ENCODE measurements at places on chromosomes 7 and 10.
A peak's percentile ranks its signal among the peaks of the same experiment; 100 is the strongest.

DNA sequence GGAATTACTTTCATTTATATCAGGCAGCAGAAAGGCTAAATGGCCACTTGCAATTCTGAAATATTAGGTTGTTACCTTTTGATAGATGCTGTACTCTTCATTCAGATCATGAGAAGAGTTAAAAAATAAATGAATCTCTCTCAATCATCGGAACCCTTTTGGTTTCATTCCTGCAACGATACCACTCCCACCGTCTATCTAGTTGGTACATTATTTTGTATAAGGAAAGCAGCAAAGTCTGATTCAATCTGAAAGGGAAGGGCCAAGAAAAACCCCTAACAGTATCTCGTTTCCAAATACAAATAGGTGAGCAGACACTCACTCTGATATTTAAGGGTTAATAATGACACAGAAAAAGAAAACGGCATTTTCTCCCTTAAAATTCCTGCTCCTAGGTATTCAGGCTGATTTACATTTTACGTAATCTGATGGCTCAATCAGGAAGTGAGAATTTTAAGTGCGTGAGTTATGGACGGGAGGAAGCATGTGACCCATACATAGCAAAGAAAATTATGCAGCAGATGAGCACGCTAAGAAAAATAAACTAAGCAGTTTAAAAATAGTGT, 209.4 kb upstream of the KLF14 start:
- peak; percentile 22 for DNase-seq

DNA sequence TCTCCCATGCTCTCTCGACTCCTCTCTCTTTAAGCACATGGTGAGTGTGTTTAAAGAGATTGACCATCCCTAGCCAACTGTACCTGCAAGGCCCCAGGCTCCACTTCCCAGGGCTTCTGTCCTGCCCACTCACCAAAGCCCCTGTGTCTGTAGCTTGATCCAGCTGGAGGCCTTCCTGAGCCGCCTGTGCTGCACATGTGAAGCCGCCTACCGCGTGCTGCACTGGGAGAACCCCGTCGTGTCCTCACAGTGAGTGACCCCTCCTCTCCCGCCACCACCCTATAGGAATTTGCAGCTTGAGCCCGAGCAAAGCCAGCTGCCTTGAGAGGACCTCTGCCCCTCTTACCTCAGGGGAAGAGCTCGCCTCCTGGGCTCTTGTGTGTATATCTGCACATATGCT, 11.2 kb downstream of the ZFYVE27 start:
- DNase-seq, result no peak

- no peak for DNase-seq
Measured at GRCh38 chr7:133275446-133276095, 22.7 kb downstream of the EXOC4 start.

GRCh38 chr7:158388928-158389327, 198.7 kb downstream of the PTPRN2 start:
- no peak for DNase-seq

DNA sequence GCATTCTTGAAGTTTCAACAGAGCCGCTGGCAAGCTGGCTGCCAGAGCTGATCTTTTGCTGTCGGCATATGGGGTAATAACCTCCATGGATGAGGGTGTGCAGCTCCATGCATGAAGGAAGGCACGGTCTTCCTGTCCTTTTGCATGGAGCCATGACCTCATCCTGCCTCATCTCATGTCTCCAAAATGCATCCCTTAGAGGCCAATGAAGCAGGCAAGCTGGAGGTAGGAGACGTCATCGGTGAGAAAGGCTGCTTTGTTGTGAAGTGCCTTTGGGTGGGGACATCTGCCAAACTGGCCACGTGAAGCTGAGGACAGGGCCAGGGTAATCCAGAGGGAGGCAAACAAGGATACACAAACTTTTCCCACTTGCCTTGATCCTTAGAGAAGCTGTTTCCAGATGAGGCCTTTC, 161.5 kb upstream of the TBX20 start:
- no peak for DNase-seq

GRCh38 chr10:62831346-62831745, 15.2 kb upstream of the EGR2 start:
- no peak for DNase-seq

GRCh38 chr7:130899638-130900401, 165.8 kb upstream of the KLF14 start:
- no peak for DNase-seq

DNA sequence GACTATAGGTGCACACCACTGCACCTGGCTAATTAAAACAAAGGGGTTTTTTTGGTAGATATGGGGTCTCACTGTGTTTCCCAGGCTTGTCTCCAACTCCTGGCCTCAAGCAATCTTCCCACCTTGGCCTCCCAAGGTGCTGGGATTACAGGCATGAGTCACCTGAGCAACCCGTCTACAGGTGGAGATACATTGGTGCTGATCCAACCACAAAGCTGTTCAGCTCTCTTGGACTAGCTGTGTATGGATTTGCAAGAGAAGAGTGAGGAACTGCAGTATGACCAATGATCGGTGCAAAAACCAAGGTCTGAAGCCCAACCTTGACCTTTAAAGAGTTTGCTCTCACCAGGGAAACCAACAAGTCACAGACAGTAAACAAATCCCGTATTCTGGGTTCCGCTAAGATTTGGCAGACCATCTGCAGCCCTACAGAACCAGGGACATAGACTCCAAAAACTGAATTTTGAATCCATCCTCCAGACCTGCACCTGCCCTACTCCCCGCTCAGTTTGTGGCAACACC, 18.9 kb downstream of the EPHB4 start:
- no peak for DNase-seq

GRCh38 chr10:13592306-13592705, 5.5 kb downstream of the PRPF18 start:
- no peak for DNase-seq

GRCh38 chr7:44978511-44979366, at the start of gene MYO1G:
MYO1G (minus strand) TSS chr7:44979015; CDS start chr7:44978961, 54 bp downstream.
- no peak for DNase-seq

DNA sequence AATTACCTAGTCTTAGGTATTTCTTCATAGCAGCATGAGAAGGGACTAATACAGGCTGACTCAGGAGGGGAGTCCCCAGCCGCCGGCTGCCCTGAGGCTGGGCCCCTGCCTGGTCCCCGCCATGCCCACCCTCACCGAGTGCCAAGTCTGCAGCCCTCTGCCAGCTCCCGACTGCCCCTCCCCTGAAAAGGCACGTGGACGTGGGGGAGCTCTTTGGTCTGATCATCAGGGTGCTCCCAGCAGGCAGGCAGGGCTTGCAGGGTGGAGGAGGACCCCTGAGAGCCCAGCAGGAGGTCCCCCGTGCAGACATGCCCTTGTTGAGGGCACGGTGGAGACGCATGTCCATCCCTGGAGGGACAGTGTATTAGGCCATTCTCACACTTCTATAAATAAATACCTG, 110.9 kb downstream of the UNCX start:
- DNase-seq, result no peak

DNA sequence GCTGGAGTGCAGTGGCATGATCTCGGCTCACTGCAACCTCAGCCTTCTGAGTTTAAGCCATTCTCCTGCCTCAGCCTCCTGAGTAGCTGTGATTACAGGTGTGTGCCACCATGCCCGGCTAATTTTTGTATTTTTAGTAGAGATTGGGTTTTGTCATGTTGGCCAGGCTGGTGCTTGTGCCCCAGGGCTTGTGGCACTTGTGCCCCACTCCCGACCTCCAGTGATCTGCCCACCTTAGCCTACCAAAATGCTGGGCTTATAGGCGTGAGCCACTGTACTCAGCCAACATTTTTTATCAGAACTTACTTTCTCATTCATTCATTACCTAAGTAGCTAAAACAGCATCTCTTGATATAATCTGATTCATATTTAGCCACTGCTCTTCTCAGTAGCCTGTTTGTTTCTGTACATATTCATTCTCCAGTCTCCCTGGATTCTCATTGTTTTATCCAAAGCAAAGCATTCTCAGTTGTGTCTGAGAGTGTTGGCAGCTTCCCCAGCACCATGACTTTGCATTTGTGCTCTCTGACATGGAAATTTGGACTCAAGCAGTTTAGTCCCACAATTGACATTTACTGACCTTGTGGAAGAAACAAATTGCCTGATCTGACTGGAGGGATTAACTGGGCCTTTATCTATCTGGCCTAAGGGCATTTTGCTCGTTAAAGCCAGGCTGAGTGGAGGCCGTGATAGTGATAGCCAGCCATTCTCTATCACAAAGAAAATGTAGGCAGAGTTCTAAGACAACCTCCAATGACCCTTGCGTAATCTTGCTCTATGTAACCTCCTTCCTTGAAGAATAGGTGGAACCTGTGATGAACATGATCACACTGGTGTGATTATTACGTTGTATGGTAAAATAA, 44.9 kb downstream of the AKR1B15 start:
- DNase-seq, result no peak

- DNase-seq, result no peak
Measured at GRCh38 chr10:73923935-73924598, 13.1 kb downstream of the PLAU start.

GRCh38 chr7:152674860-152675758, 832 bp downstream of the XRCC2 start:
- peak; percentile 35 for DNase-seq

DNA sequence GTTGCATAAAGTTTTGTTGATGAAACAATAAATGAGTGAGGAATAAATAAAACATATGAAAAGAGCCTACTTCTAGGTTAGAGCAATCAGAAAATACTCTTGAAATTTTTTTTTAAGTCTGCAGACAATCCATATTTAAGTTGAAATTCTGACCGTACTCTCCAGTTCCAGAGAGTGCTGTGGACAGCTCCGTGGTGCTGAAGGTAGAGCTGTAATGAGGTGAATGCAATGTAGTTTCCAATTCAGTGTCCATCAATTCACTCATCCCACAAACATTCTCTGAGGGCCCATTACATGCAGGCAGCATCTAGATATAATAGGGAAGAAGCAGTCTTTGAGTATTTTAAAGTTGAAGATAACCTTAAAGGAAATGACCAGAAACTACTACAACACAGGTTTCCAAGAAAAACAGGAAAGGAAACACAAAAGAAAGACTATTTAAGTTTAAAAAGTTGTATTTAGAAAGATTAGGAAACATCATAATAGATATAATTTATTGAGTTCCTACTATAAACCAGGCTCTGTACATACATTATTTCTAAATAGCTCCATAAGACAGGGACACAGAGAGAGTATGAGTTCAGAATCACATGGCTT, 44.0 kb upstream of the CRTAC1 start:
- no peak for DNase-seq

- DNase-seq, result no peak
Measured at GRCh38 chr10:29956335-29956924, 103.0 kb downstream of the JCAD start.

DNA sequence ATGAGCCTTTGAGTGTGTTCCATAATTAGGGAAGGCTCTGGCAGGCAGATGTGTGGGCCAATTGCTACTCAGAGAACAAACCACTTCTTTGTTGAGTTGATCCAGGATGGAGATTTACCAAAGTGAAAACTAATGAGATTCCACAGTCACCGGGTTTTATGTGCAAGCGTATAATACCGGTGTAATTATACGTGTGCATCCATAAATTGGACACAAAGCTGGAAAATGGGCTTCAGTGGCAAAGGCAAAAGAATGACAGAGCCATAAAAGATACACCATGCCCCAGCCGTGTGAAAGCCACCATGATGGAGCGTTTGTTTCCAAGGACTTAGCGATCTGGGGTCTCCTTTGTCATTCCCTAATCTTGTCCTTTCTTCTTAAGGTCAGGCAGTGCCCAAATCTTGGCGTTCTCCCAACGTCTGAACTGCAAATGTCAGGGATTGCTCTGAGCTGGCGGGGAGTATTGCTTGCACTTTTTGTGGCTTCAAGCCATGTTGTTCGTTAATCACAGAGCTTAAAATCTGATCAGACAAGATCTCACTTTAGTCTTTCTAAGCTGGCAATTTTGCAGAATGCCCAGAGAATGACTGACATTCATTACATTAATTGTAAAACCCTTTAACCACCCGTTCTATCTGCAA, 70.1 kb downstream of the NPTX2 start:
- DNase-seq, result peak; percentile 8

GRCh38 chr10:67297637-67298181, 371.9 kb downstream of the LRRTM3 start:
- DNase-seq, result no peak

DNA sequence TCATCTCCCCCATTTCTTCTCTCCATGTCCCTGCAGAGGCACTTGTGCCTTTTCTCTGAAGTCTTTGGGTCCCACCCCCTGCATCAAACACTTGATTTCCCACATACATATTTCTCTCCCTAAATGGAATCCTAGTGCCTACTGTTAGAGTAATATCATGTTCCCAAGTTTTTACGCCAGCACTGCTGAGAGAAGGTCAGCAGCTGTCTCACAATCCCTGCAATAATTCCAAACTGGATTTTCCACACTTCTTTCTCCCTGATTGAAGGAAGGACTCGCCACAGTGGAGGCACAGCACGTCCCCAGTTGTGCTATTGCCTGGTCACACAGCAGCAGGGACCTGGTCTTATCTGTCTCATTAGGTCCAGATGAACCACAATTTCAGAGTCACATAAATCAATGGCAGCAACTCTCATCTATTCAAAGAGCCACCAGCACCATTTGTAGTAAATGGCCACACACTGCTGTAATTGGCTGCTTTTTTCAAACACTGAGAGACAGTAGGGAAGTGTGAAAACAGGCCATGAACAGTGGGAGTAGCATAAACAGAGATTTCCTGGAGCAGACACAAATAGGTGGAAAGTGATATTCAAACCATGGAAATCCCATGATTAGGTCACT, 605.5 kb downstream of the XPNPEP1 start:
- no peak for DNase-seq

DNA sequence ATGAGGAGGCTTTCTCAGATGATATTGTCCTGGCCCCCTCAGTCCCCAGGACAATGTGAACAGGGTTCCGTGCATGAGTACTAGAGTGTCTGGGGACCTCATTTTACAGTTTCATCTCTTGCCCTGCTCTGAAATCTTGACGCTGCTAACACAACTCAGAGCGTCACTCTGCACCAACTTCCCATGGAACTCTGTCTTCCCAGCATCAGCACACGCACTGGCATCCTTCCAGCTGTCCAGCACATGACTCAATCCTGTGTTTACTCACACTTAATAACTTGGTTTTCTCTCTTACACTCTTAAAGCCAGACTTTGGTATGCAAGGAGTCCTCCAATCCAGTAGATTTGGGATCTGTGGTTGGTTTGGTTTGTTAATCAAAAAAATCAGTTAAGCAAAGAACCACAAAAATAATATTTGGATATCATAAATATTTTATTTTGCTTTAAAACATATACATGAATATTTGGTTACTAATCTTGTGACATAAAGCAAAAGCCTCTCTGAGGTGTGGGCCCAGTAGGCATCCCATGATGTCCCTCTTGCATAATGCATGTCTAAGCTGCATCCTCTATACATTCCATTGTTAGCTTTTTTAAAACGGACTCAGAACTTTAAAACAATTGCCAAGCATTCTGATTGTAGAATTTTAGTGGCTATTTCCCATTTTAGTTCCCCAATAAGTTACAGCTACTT, 131.0 kb downstream of the CXCL12 start:
- peak; percentile 64 for DNase-seq

GRCh38 chr7:31307972-31308371, 32.6 kb downstream of the NEUROD6 start:
- DNase-seq, result no peak

- no peak for DNase-seq
Measured at GRCh38 chr10:80324891-80325364, 31.6 kb downstream of the DYDC1 start.
